ENCODE measurements at places on chromosomes 1 and 21.

- no peak for DNase-seq
These were observed 152.5 kb downstream of the CDC7 start for GRCh38 chr1:91653183-91653582.

DNA sequence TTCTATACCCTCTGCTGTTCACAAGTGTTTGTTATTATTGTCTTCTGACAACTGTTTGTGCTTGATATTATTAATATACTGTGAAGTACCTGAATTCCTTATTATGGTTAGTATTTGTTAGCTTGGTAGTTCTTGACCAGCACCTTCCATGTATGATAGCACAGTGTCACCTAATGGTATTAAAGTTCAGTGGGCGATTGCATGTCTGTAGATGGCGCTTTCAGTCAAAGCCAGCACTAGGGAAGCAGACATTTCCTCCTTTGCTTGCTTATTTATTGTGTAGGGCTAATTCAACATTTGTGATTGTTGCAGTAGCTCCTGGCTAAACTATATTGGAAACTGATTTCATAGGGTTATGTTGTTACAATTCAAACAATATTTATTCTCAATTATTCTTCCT, 218.0 kb downstream of the ZP4 start:
- no peak for DNase-seq

DNA sequence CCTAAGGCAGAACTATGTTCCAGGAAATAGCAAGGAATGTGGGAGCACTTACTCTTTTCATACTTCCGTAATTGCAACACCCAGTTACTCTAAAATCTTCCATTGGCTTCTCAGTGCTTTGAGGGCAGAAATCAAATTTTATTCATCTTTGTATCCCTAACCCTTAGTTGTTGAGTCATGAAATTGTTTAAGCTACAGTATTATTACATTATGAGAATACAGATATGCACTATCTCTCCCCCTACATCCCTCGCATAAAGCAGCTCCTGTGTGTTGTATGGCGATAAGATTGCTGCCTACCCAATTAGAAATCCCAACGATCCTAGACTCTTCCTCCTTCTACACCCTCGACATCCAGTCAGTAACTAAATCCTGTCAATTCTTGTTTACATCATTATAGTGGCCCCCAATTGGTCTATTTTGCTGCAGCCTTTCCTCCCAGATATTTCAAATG, 2.6 kb downstream of the AIDA start:
- no peak for DNase-seq

DNA sequence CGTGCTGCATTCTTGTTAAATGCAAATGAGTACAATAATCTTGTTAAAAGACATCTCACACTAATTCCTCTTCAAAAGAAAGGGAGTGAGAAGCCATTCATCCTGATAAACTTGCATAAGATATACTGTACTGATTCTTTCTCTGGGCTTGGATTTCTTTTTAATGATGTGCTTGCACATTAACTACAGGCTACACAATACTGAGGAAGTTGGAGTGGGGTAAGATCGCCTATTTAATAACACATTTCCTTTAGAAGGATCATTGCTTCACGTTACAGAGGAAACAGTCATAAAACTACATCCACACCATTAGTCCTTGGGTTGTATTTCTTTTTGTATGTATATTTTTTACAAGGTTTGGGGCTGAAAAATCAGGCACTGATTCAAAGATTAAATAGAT, 36.6 kb downstream of the NRIP1 start:
- DNase-seq: no peak

DNA sequence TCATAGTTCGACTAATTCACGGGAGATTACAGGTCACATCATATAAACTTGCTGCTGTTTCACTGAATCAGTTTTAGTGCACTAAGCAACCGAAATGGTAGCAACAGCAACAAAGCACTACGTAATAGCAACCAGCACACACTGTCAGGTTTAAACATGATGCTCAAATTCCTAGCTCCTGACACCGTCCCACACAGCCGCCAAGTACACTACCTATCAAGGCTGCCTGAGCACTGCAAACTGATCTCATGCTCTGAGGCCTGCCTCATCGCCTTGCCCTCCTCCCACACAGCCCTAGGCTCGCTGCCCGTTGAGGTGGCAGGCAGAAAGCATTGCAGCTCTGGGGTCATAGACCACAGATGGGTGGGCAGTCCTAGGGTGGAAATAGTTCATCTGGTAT, 12.4 kb downstream of the LAMC2 start:
- no peak for DNase-seq

- DNase-seq: no peak
These were observed 54.6 kb downstream of the SPSB1 start for GRCh38 chr1:9347095-9347850.

DNA sequence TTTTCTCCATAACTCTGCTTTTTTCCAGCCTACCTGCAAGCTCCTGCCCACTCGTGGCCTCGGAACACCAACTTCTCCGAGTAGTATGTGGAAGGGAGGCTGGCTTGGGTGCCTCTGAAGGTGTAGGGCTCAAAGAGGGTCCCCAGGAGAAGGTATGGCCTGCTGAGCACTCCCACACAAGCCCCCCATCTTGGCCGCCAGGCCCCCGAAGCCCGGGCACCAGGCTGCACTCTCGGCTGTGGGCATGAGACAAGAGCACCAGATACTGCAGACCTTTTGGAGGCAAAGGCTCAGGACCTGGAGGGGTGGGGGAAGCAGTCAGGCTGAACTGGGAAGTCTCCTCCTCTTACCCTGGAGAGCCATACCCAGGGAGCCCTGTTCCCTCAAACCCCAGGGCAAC, 1.7 kb downstream of the ZNF692 start:
- no peak for DNase-seq

DNA sequence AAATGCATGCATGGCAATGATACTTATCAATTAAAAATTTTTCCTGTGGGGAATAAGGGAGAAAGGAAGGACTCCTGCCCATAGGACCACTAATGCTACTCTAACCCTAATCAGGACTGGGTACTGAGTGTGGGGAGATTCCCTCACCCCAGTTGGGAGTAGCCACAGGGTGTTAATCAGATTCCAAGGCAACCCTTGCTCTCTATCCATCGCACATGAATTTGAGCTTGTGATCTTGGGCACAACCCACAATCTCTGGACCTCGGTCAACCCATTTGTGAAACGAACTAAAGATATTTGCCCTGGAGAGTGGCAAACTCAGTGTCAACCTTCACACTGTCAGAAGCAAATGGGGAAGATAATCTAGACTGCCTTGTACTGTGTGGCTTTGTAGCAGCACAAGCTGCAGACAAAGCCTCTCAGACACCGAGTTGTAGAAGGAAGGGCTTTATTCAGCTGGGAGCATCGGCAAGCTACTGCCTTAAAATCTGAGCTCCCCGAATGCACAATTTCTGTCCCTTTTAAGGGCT, 69.5 kb downstream of the SERINC2 start:
- no peak for DNase-seq

- DNase-seq: no peak
These were observed 6.4 kb downstream of the FCRL2 start for GRCh38 chr1:157770442-157771043.

GRCh38 chr21:30515681-30516080, 13.7 kb upstream of the KRTAP19-5 start:
- no peak for DNase-seq

- no peak for DNase-seq
These were observed 89.2 kb upstream of the CCDC190 start for GRCh38 chr1:162950187-162950586.

GRCh38 chr1:225660544-225660946, 7.6 kb upstream of the ENAH start:
- DNase-seq: no peak

GRCh38 chr21:31186916-31187315, 148.6 kb upstream of the KRTAP19-8 start:
- DNase-seq: no peak

DNA sequence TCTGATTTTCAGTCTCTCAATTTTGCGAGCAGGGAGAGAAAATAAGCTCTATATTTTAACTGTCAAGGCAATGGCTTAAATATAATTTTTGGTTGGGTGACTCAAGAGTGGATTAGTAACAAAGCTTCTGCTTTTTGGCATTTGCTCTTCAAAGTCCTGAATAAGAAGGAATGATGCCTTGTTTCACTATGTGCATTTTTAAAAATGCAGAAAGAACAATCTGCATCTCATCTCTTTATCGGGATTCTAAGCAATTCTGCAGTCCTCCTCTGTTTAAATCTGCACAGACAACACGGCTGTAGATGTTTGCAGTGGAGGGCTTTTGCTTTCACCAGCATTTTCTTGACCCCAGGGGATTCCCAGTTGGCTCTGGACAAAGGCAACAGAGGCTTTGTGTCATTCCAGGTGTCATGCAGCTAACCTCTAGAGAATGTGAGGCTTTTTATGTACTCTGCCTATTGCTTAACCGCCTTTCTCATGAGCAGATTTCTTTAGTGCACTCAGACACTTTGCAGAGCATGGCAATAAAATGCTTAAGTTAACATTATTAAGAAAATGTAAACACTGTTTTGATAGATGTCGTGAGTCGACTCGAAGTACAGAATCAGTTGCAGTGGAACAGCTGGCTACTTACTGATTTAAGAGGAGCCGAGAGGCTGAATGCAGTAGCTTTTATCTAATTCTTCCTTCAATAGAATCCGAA, 783.2 kb upstream of the NEGR1 start:
- no peak for DNase-seq

GRCh38 chr1:38500891-38501290, 358.7 kb downstream of the RRAGC start:
- DNase-seq: no peak

DNA sequence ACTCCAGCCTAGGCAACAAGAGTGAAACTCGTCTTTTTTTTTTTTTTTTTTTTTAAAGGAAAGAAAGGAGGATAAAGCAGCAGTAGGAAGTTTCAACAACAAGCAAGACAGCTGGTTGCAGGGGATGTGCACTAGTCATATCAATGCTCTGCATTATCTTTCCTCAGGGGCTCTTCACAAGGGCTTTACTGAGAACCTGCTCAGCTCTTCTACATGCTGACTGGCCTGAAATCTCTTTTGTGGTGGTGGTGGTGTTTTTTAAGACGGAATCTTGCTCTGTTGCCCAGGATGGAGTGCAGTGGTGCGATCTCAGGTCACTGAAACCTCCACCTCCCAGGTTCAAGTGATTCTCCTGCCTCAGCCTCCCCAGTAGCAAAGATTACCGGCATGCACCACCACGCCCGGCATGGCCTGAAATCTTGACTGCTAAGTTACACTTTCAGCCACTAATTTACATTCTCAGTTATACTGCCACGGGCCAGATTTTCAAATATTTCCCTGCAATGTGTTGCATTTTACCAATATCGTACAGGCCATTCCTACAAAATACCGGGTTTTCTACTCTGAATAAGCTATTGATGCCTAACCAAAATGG, 68.0 kb downstream of the PUM1 start:
- DNase-seq: no peak

- DNase-seq: no peak
These were observed 9.5 kb downstream of the SIM2 start for GRCh38 chr21:36708286-36709029.

- no peak for DNase-seq
These were observed 342.5 kb upstream of the ADGRL2 start for GRCh38 chr1:81458186-81458585.

DNA sequence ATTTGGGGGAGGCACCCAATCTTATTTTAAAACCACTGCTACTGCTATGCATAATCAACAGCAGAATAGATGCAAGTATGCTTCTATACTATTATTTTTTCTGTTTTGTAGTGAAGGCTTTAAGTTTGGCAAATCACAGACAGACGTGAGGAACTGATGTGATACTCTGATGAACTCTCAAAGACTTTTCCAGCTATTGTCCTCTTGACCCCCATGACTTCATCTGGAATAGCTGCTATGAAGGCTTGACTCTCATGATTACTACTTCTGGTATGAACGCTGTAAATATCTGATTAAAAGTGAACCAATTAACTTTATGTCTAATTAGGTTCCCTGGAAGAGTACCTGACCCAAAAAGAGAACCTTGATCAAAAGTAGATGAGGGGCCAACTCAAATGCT, 49.1 kb downstream of the EYA3 start:
- no peak for DNase-seq

DNA sequence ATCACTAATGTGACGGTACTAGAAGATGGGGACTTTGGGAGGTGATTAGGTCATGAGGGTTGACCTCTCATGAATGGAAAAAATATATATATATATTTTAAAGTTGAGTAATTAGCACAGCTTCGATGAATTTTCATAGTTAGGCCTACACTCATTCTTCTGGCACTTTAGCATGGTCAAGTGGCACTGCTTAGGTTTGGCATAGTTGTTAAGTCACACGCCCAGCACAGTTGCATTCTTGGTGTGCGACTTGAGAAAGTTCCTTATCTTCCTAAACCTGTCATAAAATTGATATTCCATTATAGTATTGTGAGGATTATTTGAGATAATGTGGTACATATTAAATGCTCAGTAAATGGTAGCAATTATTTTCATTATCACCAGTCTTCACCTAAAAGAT, 47.7 kb downstream of the MAN1A2 start:
- DNase-seq: no peak

DNA sequence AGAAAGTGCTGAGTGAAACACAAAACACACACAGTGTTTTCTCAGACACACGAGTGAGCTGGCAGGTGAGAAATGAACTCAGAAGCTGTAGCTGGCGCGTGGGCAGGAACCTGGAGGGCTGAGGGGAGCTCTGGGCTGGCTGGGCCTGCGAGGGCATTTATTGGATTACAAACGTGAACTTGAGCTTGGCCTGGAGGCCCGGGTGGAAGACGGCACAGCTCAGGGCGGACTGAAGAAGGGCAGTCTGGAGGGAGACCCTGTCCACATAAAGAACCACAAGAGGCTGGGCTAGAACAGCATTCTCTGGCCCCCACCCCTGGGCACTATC, 52.1 kb upstream of the ADARB1 start:
- no peak for DNase-seq

DNA sequence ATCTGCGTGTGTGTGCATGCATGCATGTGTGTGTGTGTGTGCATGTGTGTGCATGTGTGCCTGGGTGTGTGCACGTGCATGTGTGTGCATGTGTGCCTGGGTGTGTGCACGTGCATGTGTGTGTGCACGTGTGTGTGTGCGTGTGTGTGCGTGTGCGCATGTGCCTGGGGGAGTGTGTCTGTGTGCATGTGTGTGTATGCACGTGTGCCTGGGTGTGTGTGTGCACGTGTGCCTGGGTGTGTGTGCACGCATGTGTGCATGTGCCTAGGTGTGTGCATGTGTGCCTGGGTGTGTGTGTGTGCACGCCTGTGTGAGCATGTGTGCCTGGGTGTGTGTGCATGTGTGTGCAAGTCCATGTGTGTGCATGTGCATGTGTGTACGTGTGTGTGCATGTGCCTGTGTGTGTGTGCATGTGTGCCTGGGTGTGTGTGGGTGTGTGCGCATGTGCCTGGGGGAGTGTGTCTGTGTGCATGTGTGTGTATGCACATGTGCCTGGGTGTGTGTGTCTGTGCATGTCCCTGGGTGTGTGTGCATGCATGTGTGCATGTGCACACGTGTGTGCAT, 29.3 kb upstream of the COL6A2 start:
- no peak for DNase-seq

GRCh38 chr1:109687641-109688499, at the start of gene GSTM1:
GSTM1 (plus strand) TSS chr1:109687817; CDS start chr1:109687874, 57 bp downstream.
- DNase-seq: no peak

DNA sequence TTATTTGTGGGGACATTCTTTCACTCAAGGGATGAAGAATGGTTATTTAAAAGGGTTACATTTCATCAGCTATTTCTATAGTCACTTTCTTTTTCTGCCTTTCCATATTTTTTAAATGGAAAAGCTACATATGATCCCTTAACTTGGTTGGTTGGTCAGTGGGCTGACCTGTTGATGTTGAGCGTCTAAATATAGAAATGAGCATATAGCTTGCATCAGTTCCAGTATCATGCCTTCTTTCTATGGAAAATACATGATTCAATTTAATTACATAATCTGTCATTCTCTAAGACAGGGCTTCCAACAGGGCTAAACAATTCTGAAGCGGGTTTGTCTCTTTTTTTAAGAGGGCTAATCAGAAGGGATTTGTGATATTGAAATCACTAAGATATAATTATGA, 40.6 kb downstream of the TYW3 start:
- no peak for DNase-seq
